Kidney (tissue), 22 donors: ENCODE measurements at places on chromosomes 16 and 17. TPM values are rescaled to one million over a fixed set of nuclear protein-coding genes. Genes with fewer than 3 reads are reported as not detected.

- DNase-seq: no peak
Observed at GRCh38 chr17:63464691-63465236, 12.1 kb upstream of the ACE start.

DNA sequence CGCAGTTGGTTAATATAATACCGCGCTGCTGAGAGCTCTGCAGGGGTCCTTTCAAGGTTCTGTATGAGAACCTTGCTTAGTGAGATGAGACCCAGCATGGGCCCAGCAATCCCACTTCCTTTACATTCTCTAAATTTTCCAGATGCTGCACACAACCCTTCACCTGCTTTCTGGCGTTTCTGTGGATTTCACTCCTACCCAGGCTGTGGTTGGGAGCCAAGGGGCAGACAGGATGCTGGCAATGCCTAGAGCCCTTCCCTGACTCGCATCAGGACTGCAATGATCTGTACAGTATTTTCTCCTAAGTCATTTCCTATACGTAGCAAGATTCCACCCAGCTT lies 10.1 kb upstream of the PIPOX start:
- DNase-seq: no peak

- no peak for DNase-seq
Observed at GRCh38 chr16:67542464-67542863, 13.8 kb downstream of the RIPOR1 start.

DNA sequence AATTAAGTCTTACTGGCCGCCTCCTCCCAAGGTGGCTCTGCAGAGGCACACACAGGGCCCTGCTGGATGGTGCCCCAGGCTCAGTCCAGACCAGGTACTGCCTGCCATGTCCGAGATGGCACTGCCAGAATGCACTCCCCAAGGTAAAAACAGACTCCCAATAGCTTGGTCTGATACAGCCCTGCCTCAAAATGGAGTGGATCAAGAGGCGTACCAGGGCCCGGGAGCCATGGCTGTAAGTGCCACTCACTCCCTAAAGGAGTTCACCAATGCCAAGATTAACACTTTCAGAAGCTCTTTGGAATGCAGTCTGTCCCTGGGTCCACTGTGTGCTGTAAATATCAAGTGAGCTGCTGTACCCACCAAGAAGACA lies 576 bp upstream of the MYO18A start:
- no peak for DNase-seq

DNA sequence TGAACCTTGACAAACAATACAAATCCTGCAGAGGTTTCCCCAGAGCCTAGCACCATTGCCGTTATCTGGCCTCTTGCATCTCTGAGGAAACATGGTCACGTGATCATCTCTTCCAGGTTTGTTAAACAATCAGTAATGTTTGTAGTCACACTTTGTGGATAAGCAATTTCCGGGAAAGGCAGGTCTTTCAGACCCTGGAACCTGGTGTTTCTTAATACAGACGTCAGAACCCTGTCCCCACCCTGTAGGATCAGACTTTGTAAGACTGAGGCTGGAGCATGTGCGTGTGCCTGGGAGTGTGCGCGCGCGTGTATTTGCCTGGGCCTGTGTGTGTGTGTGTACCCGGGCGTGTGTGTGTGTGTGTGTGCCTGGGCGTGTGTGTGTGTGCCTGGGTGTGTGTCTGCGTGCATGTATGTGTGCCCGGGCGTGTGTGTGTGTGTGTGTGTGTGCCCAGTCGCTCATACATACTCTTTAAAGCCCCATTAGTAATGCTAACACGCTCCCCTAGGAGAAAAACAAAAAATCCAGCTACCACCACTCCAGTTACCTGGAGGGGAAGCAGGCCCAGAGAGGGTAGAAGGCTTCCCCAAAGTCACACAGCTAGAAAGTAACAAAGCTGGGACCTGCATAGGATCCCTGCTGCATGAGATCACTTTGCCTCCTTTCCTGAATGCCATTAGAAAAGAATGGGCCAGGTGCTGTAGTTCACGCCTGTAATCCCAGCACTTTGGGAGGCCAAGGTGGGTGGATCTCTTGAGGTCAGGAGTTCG lies 5.3 kb downstream of the CTNS start:
- no peak for DNase-seq

DNA sequence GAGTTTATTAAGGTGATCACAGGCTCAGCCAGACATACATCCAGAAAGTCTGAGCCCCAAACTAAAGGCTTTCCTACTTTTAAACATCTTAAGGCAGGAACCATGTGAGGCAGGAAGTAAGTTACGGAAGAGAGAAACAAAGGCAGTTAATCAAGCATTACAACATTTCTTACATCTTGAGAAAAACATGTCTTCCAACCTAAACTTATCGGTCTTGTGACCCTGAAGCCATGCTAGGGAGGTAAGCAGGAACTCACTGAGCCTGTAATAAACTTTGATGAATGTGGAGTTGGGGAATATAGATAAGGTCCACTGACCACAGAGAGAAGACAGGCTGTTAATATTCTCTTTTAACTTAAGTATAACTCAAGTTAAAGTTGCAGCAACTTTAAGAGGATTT lies 3.5 kb upstream of the ACSM3 start:
- peak; percentile 79 for DNase-seq

DNA sequence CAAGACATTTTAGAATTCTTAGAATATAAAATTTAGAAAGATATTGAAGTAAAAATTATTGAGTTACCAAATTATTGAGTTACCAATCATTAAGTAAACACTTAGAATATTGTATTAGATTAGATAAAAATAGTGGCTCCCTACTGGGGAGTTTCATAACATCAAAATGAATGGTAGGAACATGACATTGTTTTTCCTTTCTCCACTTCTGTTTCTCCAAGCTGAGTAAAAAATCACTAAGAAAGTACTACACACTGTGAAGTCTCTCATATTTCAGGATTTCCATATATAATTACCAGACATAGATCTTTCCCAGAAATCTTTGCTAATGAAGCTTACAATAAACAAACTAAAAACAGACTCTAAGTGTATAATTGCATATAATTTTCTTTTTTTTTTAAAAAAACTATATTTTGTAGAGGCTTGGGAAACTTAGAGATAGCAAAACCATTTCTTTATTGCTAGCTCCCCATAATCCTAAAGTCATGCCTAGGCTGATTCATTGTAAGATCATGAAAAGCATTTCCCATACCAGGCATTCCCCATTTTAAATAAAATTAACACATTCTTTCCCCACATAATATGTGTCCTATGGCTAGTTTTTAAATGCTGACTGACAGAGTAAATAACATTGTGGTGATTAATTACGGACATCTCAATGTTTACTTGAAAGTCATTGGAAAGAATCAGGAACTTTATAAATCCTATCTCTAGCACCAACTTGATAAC lies 1408.7 kb upstream of the GOT2 start:
- no peak for DNase-seq

- DNase-seq: no peak
Observed at GRCh38 chr17:13597723-13598347, 3.9 kb downstream of the HS3ST3A1 start.

- DNase-seq: no peak
Observed at GRCh38 chr17:76888661-76889060, 20.5 kb downstream of the MGAT5B start.

DNA sequence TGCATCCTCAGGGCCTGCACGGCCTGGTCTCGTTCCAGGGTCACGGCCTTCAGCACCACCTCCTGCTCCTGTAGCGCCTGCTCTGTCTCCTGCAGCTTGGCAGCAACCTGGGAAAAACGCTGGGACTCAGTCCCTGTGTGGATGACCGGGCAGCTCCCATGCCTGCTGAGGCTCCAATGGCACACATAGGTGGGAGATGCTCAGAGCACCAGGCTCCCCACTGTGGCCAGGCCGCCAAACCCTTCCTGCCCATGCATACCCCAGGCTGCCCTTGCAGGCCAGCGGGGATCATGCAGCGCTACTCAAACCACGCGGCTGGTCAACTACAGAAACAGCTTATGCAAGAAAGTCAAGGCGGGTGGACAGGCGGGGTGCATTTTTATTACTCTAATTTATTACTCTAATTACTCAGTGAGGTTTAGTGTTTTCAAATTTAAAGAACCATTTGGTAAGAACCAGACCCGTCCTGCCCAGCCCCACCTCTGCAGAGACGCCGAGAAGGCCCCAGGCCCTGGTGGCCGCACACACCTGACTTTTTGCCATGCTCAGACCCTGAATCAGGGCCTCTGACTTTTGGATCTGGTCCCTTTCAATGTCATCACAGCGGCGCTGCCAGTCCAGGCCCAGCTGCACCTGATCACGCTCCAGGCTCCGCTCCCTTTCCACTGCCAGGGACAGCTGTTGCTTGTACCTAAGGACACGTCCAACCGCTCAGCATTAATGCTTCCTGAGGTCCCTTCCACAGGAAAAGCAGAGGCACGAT lies 34.0 kb downstream of the CCDC57 start:
- peak; percentile 77 for DNase-seq

GRCh38 chr16:61921373-61921772 lies 114.9 kb downstream of the CDH8 start:
- DNase-seq: no peak

GRCh38 chr17:73317513-73318426 lies 6.0 kb upstream of the CDC42EP4 start:
- DNase-seq: no peak

DNA sequence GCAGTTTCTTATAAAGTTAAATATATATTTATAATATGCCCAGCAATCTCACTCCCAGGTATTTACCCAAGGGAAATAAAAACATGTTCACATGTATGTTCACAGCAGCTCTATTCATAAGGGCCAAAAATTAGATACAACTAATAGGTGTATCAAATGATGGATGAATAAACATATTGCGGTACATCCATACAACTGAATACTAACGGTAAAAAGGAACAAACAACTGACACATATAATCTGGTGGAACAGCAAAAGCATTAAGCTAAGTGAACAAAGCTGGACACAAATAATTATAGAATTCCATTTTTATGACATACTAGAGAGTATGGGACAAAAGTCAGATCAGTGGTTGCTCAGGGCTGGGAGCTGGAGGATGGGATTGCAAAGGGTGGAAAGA lies 74.7 kb downstream of the CACNG1 start:
- DNase-seq: no peak

GRCh38 chr16:14148016-14148415 lies 76.9 kb downstream of the MRTFB start:
- DNase-seq: no peak

The CDK5R1 gene
- polyA plus RNA-seq: 0.67 TPM

The CLEC18A gene
- polyA plus RNA-seq: 87.7 TPM

The ADAP2 gene
- 6.5 TPM for polyA plus RNA-seq

The CTU2 gene
- polyA plus RNA-seq: 11.1 TPM

The CCL1 gene
- polyA plus RNA-seq: not detected

The PPP1R1B gene
- polyA plus RNA-seq: 22.9 TPM

The TSNAXIP1 gene
- 2.8 TPM for polyA plus RNA-seq

The RPTOR gene
- 5.5 TPM for polyA plus RNA-seq
